ENCODE measurements at places on chromosomes 5 and 9.

GRCh38 chr5:33153831-33154230 is 286.9 kb upstream of the TARS1 start:
- no peak for DNase-seq

- DNase-seq = peak; percentile 13
Measured at GRCh38 chr5:159850160-159850559, 66.1 kb upstream of the ADRA1B start.

GRCh38 chr9:14418941-14419937 is 105.3 kb upstream of the NFIB start:
- DNase-seq = no peak

GRCh38 chr9:132798817-132799790 is 79.0 kb downstream of the AK8 start:
- no peak for DNase-seq

DNA sequence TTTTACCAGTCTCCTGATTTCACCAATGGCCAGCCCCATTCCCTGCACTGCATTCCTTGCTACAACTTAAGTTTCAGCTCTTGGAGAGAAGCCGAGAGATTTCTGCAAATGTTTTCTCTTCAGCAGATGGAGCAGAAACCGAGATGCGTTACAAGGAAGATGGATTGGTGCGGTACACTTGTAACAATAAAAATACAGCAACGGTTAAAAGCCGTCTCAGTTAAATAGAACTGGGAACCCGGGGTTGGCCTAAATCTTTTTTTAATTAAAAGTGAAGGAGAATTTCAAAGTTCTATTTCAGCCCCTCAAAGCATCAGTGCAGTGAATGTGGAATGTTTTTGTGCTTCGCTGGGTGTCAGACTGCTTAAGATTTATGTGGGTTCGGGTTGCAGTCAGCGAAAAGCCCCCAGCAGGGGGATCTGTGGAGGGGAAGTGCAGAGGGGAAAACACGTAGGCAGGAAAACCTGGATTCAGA is 19.8 kb downstream of the BRINP1 start:
- DNase-seq = no peak

GRCh38 chr5:140423609-140424008 is 22.0 kb downstream of the ANKHD1 start:
- no peak for DNase-seq

- DNase-seq = no peak
Measured at GRCh38 chr9:123651273-123651672, 278.7 kb downstream of the DENND1A start.

GRCh38 chr9:124449381-124450151 is 685 bp upstream of the ADGRD2 start:
- peak; percentile 58 for DNase-seq

DNA sequence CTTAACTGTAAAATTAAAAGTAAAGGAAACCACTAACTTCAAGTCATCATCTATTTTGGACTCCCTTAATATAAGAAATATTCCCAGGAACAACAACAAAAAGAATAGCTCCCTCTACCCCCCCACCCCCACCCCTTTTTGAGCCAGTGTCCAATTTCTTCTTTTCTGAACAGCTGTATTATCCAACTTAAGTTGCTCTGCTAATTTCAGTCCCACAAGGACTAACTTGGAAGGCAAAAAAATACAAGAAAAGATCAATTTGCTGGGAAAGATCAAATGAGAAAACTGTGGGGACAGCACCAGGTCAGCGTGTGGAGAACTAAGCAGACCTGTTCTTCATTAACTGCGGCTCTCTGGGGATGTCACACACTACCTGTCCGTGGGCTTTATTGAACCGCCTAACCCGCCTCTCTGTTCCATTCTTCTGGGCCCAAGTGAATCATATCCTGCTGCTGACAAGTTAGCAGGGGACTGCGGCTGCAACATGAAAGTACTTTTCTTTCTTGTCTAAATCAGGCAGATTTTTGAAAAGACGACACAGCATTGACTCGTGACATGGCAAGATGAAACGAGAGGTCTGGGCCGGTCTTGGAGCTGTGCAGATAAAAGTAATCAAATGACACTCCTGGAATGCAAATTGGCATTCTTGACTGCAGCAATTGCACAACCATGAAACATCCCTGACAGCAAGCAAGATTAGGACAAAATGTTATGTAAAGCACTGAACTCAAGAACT is 2.7 kb downstream of the BNC2 start:
- no peak for DNase-seq

GRCh38 chr5:56148453-56148971 is 84.6 kb downstream of the ANKRD55 start:
- no peak for DNase-seq

DNA sequence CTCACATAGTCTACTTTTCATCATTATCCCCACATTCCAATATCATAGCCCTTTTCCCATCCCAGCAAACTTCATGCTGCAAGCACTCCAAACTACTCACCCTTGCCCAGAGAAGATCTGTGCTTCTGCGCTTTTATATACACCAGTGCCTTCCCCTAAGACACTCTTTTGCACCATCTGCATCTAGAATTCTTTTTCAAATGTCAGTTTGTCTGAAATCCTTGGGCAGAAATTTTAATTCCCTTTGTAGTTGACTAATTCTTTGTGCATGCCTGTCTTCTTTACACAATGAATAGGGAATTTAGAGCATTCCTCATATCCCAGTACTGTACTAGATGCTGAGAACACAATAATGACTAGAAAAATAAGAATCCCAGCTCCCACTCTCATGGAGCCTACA is 298.9 kb downstream of the KCNN2 start:
- DNase-seq = no peak

DNA sequence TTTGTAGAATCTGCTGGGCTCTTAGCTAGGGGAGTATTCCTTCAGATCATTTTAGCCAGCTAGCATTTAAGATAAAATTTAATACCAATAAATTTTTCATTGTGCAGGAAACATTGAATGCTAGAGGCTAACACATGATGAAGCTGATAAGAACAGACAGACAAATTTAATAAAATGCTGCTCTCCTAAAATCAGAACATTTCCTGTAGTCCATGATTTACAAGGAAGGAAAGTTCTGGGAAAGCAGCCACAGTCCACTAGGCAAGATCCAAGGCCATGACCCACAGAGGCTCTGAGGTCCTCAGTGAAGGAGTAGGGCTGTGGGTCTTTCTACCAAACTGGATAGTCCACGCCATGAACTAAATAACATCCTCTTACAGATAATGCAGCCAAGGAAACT is 253.0 kb downstream of the ICE1 start:
- DNase-seq = no peak

DNA sequence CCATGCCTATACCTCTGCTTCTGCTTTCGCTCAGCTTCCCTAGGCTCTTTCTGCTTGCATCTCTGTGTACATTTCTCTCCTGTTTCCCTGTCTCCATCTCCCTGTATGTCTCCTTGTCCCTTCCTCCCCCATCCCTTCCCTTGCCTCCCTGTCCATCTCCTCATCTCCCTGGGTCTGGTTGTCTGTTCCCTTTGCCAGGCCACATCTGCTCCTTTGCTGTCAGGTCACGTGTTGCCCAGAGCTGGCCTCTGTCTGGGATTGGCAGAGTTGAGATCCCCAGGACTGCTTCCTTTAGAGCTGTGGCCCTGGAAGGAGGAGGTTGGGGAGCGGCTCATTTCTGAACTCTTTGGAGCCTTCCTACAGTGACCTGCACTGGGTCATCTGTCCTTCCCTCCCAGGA is 31.8 kb upstream of the PTGS1 start:
- no peak for DNase-seq

GRCh38 chr5:180487556-180487955 is 6.6 kb upstream of the CNOT6 start:
- no peak for DNase-seq

DNA sequence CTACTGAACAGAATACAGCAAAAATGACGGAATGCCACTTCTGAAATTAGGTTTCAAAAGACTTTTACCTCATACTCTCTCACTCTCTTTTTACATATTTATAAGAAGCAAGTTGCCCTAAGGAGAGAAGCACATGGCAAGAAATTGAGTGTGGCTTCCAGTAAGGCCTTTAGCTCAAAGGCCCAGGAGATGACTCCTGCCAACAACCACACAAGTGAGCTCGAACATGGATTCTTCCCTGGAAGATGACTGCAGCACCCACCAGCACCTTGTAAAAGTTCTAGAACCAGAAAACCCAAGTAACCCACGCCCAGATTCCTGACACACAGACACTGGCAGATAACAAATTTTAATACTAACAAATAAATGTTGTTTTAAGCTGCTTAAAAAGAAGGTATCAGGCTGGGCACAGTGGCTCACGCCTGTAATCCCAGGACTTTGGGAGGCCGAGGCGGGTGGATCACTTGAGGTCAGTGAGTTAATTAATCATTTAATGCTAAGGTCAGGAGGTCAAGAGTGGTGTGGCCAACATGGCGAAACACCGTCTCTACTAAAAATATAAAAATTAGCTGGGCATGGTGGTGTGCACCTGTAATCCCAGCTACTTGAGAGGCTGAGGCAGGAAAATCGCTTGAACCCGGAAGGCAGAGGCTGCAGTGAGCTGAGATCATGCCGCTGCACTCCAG is 17.0 kb downstream of the PTBP3 start:
- DNase-seq = no peak

GRCh38 chr9:121105531-121105930 is 30.8 kb downstream of the CNTRL start:
- DNase-seq = no peak

DNA sequence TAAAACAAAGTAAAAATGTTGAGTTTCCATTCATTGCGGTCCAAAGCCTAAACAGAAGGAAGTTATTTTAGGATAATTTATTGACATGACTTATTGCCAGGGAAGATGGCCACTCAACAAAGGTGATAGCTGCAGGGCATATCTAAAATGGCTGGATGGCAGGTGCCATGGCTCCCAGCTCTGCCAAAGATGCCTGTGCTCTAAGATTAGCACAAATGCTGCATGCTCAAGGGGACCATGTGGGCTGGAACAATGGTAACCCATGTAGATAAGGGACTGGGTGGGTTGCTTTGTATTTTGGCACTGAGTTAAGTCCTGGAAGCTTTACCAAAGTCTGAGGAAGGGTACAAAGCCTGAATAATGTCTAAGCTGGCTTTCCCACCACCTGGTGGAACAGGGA is 95.5 kb upstream of the IFNK start:
- DNase-seq = no peak

DNA sequence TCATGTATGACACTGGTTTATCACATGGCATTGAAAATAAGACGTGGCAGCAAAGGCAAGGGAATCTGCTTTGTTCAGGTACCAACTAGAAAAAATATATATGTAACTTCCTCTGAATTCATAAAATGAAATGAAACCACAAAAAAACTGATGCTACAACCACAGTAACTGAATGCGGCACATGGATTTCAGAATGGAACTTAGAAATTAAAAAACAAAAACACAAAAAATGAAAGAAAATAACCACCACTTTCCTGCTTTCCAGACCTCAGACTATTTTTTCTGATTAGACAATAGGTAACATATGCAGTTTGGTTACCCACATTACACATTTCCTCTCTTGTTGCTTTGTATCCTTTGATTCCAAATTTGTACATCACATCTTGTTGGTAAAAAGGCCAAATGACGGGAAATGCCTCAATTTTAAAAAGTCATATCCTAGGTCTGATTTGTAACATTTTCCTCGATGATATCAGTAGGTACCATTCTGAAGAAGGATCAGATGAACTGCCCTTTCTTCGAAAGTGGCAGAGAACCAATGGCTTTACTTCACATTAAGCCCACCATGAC is 18.1 kb upstream of the PDCL start:
- no peak for DNase-seq

GRCh38 chr5:128799945-128800344 is 165.3 kb upstream of the SLC27A6 start:
- DNase-seq = no peak

DNA sequence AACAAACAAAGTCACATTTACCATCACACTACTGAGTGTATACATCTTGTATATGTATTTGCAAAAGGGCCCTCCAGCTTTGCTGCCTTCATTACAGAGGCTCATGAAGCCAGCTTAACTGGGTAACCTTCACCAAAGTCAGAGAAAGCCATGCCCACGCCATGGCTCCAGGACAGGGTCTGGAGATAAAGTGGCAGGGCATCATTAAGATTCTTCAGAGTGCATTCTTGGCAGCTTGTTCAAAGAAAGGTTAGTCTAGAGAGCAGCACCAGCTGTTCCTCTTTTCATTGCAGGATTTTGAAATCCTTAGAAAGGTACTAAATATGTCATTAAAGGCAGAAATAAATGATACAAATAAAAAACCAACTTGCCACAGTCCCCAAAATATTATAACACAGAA is 333.2 kb downstream of the NDUFS4 start:
- DNase-seq = no peak

DNA sequence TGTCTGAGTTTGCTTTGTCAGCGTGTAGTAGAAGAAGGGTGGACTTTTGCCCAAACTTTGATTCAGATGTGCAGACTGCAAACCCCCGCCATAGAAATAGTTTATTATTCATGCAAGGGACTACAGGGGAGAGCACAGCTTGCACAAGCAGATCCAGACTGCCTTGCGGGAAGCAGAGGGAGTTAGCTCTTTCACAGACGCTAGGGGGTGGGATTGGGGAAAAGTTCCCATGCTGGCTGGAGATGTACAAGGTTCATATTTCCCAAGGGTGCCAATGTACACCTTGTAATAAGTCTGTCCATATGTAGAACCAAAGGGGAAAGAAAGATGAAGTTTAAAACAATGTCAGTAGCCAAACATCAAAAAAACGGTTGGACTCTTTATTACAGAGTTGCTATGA is 749.7 kb upstream of the COX7C start:
- DNase-seq = no peak

GRCh38 chr5:159337016-159337955 is 7.0 kb upstream of the IL12B start:
- DNase-seq = peak; percentile 29

GRCh38 chr9:124486778-124487259 is 20.4 kb downstream of the NR5A1 start:
- DNase-seq = no peak

DNA sequence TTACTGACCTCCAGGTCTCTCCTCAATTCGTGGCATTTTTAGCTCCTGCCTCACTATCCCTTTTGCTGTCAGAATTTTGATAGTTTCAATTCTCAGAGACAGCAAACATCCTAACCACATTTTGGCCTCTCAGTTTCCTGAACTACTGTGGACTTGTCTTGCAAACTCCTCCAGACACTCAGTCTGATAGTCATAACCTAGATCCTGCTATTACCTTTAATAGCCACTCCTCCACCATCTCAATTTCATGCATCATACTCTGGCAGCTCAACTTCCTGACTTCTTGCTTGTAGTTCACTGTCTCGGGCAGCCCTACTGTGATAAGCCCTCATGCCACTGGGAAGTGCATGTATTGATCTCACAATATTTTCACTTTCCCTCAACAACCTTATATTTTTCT is 481.8 kb upstream of the CDH18 start:
- no peak for DNase-seq

DNA sequence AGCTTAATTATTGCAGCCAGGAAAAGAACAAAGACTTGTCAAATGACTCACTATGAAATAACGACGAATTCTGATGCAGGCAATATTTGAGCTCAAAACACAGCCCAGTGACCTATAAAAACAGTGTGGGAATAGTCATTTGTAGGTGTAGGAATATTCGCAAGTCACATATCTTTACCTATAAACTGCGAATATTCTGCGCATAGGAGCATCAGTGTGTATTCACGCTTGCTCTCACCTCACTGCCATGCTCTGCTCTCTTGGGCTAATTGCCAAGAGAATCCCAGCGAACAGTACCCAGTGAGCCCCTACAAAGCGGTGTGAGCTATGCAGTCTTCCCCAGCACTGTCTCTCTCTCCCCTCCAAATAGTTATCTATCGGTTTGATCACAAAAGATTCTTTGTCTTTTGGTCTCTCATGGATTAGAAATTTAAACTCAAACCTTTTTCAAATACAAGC is 74.2 kb downstream of the ST8SIA4 start:
- no peak for DNase-seq

All from RKO (cell line).